Sigmoid colon (tissue), 7 donors: ENCODE measurements at places on chromosomes 5 and 9. TPM values are rescaled to one million over a fixed set of nuclear protein-coding genes. Genes with fewer than 3 reads are reported as not detected.
A peak's percentile ranks its signal among the peaks of the same experiment; 100 is the strongest.

The SLIT3 gene
- 30.0 TPM for total RNA-seq

The MACIR gene
- total RNA-seq, result 8.4 TPM

The PRRX2 gene
- total RNA-seq, result 0.49 TPM

- DNase-seq, result no peak
- no peak overlapping the region for H3K27ac ChIP-seq
- no peaks in the 10 kb centered on the region for H3K36me3 ChIP-seq
- no peaks in the 10 kb centered on the region for H3K27me3 ChIP-seq
These were observed 145.6 kb downstream of the DAB2IP start for GRCh38 chr9:121797081-121797480.

GRCh38 chr5:65037831-65038815 lies 269.4 kb downstream of the CWC27 start:
- H3K36me3 ChIP-seq, result no peaks in the 10 kb centered on the region
- H3K4me1 ChIP-seq, result no peaks in the 10 kb centered on the region
- no peak overlapping the region for H3K4me3 ChIP-seq
- H3K27ac ChIP-seq, result peak overlapping the region; percentile 92
- DNase-seq, result no peak
- no peaks in the 10 kb centered on the region for H3K27me3 ChIP-seq

GRCh38 chr9:6247266-6247665 lies 31.7 kb downstream of the IL33 start:
- H3K27ac ChIP-seq, result no peak overlapping the region
- DNase-seq, result no peak
- no peak overlapping the region for H3K4me3 ChIP-seq
- H3K27me3 ChIP-seq, result no peaks in the 10 kb centered on the region

DNA sequence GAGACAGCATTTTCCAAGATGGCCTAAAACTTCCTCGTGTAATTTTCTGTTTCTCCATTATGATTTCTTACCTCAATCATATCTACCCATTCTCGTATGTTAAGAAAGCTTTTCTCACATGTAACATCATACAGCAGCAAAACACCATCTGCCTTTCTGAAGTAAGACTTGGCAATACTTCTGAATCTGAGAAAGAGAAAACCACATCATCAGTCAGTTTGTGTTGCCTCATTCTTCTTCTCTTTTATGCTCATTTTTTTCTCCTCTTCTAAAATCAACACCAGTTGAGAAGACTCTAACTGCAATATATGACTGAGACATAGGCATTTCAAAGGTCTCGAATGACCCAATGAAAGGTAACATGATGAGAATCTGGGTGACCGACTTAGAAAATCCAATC lies 66.0 kb downstream of the RASEF start:
- H3K4me1 ChIP-seq, result no peaks in the 10 kb centered on the region
- no peak overlapping the region for H3K27ac ChIP-seq
- H3K36me3 ChIP-seq, result no peaks in the 10 kb centered on the region
- H3K27me3 ChIP-seq, result no peaks in the 10 kb centered on the region
- no peak overlapping the region for H3K4me3 ChIP-seq
